ENCODE measurements at places on chromosomes 2 and 18.

DNA sequence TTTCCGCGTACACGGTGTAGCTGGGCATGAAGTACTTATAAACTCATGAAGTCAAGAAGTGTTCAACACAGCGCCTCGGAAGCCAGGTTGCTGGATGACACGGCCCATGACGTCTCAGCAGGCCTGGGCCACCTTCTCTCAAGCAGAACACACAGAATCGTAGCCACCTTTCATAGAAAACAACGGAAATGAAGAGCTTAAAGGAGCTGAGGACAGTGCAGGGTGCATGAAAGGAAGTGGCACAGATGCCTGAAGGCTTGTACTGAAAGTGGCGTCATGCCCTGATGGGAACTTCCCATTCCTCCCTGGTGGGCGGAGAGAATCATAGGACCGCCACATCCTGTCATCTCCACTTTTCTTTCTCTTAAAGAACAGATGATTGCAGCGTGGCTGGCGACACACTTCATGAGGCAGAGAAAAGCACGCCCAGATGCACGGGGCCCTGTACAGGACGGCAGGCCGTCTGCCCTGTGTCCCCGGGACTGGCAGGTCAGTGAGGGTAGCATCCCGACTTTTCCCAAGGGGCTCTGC, 31.1 kb downstream of the HDAC4 start:
- peak; percentile 30 for DNase-seq

GRCh38 chr2:24048769-24049484, 614 bp upstream of the FKBP1B start:
- no peak for DNase-seq

- no peak for DNase-seq
Observed at GRCh38 chr2:150088538-150088937, 398.9 kb downstream of the RND3 start.

DNA sequence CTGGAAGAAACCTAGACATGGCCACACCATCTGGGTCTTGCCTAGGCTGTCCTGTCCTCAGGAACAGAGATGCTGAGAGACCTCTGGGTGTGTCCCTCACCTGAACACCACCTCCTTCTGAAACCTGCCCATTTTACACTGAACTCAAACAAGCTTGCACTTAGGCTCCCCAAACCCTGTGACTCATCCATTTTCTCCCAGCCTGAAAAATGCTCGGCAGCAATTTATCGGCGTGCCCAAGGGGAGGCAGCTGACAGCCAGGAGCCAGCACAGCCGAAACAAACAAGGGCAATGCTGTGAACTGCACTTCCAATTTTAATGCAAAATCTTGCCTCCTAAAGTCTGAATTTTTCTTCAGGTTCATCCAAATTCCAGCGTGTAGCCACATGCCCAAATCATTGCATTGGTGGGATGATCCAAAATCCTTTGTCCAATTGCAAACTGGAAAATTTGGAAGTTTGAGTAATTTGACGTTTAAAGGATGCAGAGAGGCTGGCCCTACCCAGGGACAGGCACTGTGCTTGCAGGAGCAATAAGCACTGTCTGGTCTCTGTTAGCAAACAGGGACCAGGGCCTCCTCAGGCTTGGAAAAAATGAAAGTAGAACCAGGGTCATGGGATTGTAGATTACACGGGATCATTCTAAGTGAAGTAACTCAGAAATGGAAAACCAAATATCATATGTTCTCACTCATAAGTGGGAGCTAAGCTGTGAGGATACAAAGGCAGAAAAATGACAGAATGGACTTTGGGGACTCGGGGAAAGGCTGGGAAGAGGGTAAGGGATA, 67.7 kb downstream of the GALNT14 start:
- DNase-seq: no peak

- no peak for DNase-seq
Observed at GRCh38 chr2:2306878-2307277, 24.2 kb downstream of the MYT1L start.

GRCh38 chr2:57558312-57558711, 488.3 kb upstream of the VRK2 start:
- DNase-seq: no peak

DNA sequence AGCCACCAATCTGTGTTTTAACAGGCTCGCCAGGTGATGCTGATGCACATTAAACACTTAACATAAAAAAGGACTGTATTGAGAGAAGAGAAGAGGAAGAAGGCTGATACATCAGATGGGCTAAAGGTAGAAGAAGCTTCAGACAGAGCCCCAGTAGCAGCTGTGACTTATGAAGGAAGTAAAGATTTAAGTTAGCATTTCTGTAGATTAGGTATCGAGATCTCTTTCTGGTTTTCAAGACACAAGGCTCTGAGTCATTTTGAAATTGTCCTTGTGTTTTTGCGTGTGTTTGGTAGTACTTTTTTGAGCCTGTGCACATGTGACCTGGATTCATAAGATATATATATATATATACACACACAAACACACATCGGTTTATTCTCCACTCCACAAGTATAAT, 40.6 kb upstream of the GCFC2 start:
- no peak for DNase-seq

GRCh38 chr2:227020416-227020815, 143.6 kb downstream of the COL4A4 start:
- no peak for DNase-seq

GRCh38 chr2:156892467-156893281, 364.8 kb upstream of the GALNT5 start:
- no peak for DNase-seq

GRCh38 chr2:10774394-10774793, 38.2 kb downstream of the PDIA6 start:
- DNase-seq: no peak

DNA sequence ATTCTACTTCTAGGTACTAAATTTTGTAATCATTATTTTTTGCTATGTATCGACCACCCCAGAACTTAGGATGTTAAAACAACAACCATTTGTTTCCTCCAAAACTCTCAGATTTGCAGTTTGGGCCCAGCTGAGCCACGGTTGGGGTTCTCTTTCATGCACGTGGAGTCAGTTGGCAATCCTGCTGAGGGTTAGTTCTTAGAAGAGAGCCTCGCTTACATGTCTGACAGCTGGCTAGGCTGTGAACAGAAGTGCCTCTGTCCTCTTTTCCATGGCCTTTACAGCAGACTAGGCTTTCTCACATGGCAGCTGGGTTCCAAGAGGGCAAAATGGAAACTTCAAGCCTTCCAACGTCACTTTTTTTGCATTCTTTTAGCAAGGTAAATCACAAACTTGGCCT, 9.3 kb upstream of the RGPD4 start:
- DNase-seq: no peak

DNA sequence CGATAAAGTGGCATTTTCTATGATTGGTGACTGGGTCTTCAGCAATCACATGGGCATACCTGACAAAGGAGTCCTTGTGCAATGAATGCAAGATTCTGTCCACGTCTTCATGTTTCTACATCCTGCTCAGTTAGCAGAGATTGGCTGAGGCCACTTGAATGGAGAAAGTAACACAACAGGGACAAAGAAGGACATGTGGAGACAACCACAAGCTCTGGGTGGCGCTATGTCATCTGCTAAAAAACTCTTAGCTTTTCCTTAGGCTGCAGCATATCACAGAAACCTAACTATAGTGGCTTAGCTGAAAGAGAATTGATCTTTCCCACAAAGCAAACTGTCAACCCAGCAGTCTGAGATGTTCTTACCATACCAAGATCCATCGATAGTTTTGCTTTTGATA, 1109.7 kb downstream of the SOCS6 start:
- DNase-seq: no peak
